GM23248 (cell line): ENCODE measurements at places on chromosomes 6 and 20. TPM values are rescaled to one million over a fixed set of nuclear protein-coding genes. Genes with fewer than 3 reads are reported as not detected.

GRCh38 chr20:2879146-2879545, 5.9 kb downstream of the PTPRA start:
- peak; percentile 95 for DNase-seq

- DNase-seq, result no peak
Measured at GRCh38 chr6:44294832-44295791, 18.0 kb downstream of the AARS2 start.

DNA sequence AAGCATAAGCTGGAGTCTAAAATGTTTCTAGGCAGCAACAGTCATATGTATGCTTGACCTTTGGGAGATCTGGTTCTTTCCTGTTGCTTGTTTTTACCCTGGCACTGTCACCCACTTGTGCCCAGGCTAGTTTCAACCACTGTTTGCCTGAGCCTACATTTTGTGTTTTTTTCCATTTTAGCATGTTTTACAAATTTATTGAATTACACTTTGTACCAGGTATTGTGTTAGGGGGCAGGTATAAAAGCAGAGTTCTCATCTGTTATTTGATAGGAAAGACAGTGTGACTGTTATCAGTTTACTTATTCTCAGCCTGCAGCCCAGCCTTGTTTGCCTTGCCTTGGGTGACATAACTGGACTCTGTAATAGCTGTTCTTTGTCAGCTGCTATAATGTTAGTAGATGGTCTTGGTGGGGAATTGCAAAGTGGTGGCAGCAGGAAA, 147.0 kb downstream of the CDKAL1 start:
- no peak for DNase-seq

The TENT5A gene
- 39.2 and 46.5 TPM in 2 replicates for polyA plus RNA-seq
